ENCODE measurements at places on chromosomes 7 and 10.

DNA sequence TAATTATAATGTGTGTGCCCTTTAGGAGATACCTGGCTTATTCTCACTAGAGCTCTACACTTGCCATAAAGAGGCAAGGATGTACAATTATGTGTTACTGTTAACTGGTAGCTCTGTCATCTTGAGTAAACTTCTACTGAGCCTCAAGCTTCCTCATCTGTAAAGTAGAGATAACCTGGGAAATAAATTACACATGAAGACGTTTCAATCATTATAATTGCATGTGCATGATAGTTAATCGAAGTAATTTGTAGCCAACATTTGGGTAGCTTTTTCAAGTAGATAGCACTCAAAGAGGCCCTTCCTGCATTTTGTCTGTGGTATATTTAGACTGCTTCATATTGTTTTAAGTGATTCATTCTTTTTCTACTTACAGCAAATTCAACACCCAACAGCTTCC is 2.4 kb downstream of the CCT6A start:
- no peak for DNase-seq

- DNase-seq, result no peak
Measured at GRCh38 chr7:49714182-49714581, 59.3 kb upstream of the VWC2 start.

- no peak for DNase-seq
Measured at GRCh38 chr10:11046776-11047160, 29.1 kb downstream of the CELF2 start.

DNA sequence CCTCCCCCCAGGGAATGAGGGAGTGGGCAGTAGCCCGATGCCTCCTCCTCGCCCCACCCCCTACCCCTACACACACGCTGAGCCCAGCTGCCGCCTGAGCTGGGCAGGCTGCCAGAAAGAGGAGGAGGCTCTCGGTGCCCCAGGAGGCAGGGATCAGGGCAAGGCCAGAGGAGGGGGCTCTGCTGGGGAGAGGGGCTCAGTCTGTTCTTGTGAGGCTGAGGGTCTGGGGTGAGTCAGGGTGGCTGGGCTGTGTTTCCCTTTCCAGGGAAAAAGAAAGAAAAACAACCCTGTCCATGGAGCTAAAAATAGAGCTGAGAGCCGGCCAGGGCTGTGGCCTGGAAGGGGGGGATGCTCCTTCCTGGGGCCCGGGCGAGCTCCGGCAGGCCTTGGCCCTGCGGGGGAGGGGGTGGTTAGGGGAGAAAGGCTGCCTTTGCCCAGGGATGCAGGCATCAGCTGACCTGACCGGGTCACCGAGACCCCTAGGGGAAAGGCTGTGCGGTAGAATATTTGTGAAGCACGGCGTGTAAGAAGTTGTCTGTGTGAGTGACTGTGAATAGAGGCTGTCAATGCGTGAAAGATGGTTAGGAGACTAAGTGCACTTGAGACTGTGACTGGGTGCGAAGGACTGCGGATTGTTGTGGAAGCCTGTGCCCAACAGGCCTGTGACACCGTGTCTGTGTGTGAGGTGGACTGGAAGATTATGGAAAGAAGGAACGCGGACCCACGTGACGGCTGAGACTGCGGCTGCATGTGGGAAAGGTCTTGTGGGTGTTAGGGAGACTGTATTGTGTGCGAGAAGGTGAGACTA is 1.2 kb upstream of the LZTS2 start:
- peak; percentile 76 for DNase-seq

GRCh38 chr7:30143748-30144251 is 9.0 kb downstream of the MTURN start:
- no peak for DNase-seq

GRCh38 chr10:75449382-75450074 is 18.1 kb downstream of the LRMDA start:
- DNase-seq, result no peak

Measured in activated CD4-positive, alpha-beta T cell treated with anti-CD3 and anti-CD28 coated beads for 48 hours (primary cell).